HFFc6 (cell line): ENCODE measurements at places on chromosomes 4 and X. TPM values are rescaled to one million over a fixed set of nuclear protein-coding genes. Genes with fewer than 3 reads are reported as not detected.

The PDE5A gene
- 11.7 to 21.1 TPM (median 17.7 TPM) in 3 replicates for total RNA-seq

- no peaks in the 10 kb centered on the region for H3K36me3 ChIP-seq
- no peak overlapping the region for H3K4me3 ChIP-seq
- no peak overlapping the region for H3K27ac ChIP-seq
These were observed 124.2 kb upstream of the MSX1 start for GRCh38 chr4:4735136-4735750.

DNA sequence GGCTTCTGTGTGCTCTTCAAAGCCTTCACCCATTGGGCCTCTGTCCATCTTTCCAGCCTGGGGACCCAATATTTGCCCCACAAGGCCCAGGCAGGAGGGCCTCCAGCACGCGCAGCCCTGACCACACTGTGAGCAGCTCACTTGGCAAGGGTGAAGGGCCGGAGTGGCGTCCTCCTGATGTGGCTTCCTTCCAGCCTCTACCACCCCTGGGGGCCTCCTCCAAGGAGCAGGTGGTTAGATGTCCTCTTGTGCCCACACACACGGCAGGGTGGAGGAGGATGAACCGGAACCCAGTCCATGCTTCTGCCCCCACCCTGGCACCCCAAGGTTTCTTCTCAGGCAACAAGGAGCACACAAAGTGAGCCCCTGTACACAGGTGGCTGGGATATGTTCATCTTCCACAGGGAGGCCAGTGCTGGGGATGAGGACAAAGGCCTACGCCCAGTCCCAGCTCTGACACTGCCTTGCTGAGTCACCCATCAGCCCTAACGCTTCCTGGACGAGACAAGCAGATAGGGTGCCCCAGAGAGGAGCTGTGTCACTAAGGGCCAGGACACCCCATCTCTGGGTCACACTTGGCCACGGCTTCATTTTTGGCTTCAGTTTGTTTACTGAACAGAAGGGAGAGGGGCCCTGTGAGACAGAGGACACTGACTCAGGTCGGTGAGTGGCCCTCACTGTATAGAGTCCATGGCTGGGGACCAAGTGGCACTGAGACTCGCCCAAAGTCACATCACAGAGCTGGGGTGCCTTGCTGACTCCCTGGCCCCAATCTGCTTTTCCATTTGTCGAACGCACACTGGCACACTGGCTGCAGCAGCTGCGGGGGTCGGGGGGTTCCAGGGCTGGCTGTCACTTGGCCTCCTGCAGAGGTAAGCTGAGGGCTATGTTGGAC lies 1.9 kb downstream of the UBL4A start:
- peak overlapping the region; percentile 46 for H3K27ac ChIP-seq
- peaks cover 7% of the 10 kb centered on the region for H3K4me1 ChIP-seq
- H3K4me3 ChIP-seq, result peak overlapping the region; percentile 72; the same call in 1 of the 2 replicates
- H3K36me3 ChIP-seq, result no peaks in the 10 kb centered on the region; the same call in 1 of the 2 replicates
- DNase-seq, result peak; percentile 24

The AMOT gene
- total RNA-seq, result 0.02 to 0.24 TPM (median 0.15 TPM) in 3 replicates

The LARP1B gene
- total RNA-seq, result 11.1 to 12.3 TPM (median 11.1 TPM) in 3 replicates

GRCh38 chrX:134570899-134571298 lies 87.4 kb downstream of the PLAC1 start:
- H3K36me3 ChIP-seq, result no peaks in the 10 kb centered on the region
- H3K27me3 ChIP-seq, result no peaks in the 10 kb centered on the region
- no peak overlapping the region for H3K4me3 ChIP-seq
- H3K4me1 ChIP-seq, result peaks cover 49% of the 10 kb centered on the region

DNA sequence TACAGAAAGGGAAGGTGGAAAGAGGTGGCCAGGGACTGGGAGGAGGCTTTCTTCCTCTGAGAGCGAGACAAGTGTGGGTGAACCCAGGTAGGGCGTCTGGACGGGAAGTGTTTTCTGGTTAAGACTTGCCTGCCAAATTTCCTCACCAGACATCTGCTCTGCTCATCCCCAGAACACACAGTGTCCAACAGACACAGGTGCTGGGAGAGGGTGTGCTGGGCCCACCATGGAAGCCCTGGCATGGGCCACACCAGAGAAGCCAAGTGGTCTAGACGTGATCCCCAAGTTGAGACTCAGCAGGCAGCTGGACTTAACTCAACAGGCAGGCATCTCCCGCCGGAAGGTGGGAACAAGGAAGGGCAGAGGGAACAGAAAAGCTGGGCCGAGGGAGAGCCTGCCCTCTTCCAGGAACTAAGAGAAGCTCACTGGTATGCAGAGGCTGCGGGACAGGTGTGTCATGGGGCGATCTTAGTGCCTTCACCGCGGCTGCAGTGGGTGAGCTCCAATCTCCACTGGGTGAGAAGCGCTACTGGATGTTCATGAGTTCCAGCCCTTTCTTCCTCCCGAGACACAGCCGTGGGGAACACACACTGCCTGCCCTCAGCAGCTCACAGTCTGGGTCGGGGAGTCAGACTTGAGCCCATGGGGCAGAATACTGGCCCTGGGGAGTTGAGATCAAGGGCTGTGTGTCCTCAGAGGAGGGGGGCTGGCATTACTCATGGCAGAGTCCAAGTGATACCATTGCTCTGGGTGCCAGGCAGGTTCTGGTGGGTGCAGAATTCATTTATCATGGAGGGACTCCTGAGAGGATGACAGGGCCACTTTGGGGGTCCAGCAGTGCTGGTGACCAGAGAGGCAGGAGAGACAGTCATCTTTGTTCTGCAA lies 110.2 kb downstream of the CPZ start:
- no peak overlapping the region for H3K27ac ChIP-seq
- DNase-seq, result no peak
- no peaks in the 10 kb centered on the region for H3K4me1 ChIP-seq

- peaks cover 9% of the 10 kb centered on the region for H3K4me1 ChIP-seq
- H3K27me3 ChIP-seq, result peaks cover 35% of the 10 kb centered on the region
- H3K4me3 ChIP-seq, result no peak overlapping the region
- no peaks in the 10 kb centered on the region; the same call in 1 of the 2 replicates for H3K36me3 ChIP-seq
These were observed 36.9 kb upstream of the ADRA2C start for GRCh38 chr4:3729188-3729881.

The GPAT3 gene
- total RNA-seq, result 0.82 to 1.3 TPM (median 0.85 TPM) in 3 replicates

The NLRP2B gene
- total RNA-seq, result not detected in 3 replicates

DNA sequence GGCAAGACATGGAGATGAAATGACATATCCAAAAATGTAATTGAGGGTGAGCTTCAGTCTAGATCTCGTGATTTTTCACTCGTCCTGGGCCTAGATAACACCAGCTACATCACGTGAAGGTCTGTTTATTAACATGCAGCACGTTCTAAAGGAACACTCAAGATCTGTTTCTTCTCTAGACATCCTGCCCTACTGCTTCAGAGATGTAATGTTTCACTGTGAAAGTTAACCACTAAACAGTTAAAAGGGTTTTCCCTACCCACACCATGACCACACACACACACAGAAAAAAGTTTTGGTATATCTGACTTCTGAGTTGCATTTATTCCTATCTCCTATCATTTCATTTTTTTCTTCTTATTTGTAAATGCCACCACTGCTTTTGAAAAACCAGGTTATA lies 52.3 kb upstream of the SMIM31 start:
- no peaks in the 10 kb centered on the region; the same call in 1 of the 2 replicates for H3K36me3 ChIP-seq
- DNase-seq, result no peak
- H3K27me3 ChIP-seq, result no peaks in the 10 kb centered on the region
- no peaks in the 10 kb centered on the region for H3K4me1 ChIP-seq

- H3K4me3 ChIP-seq, result no peak overlapping the region
- H3K4me1 ChIP-seq, result no peaks in the 10 kb centered on the region
- 0 out of 2 replicates have a peak, but pooled peaks cover 6% of the 10 kb centered on the region for H3K36me3 ChIP-seq
- DNase-seq, result no peak
These were observed 106.8 kb downstream of the STOX2 start for GRCh38 chr4:184011826-184012380.

The CHRNA9 gene
- total RNA-seq, result 0.13 TPM in 1 of 3 replicates, not detected in the others

DNA sequence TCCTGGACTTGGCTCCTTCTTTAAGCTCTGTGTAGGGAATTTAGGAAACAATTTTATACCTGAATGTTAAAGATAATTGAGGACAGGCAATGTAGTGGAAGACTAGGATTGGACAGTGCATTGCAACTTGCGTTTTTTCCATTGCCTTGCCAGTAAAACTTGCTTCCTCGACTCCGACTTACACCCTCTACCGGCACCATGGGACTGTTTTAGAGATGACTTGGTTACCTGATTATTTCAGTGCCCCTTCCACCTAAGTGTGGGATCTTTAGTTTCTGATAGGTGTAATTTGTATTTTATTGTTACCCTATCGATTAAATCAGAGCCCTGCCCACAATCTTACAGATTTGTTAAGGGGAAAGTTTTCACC lies 1.2 kb downstream of the PRPS1 start:
- H3K27me3 ChIP-seq, result no peaks in the 10 kb centered on the region
- DNase-seq, result no peak
- H3K4me1 ChIP-seq, result peaks cover 39% of the 10 kb centered on the region
- peak overlapping the region; percentile 94 for H3K4me3 ChIP-seq
- H3K36me3 ChIP-seq, result no peaks in the 10 kb centered on the region

GRCh38 chr4:82818664-82819662 lies 20.4 kb upstream of the SCD5 start:
- no peak overlapping the region for H3K4me3 ChIP-seq
- H3K27ac ChIP-seq, result no peak overlapping the region
- peaks cover 3% of the 10 kb centered on the region for H3K27me3 ChIP-seq
- peaks cover 30% of the 10 kb centered on the region for H3K4me1 ChIP-seq

DNA sequence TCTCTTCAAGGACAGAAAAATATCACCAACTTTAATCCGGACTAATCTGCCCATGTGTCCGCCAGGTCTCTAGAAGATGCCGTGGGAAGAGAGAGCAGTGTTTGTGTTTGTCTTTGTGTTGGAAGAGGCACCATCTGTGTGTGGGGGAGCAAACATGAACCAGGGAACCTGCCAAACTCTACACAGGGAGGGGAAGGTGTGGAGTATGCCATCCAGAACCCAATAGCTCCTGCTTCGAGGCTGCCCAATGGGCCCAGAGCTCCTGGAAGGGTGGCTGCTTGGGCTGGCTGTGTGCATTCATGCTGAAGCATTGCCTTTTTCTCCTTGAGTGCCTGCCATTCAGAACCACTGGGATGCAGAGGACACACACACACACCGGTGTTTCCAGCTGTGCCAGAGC lies 536.2 kb downstream of the MID1IP1 start:
- no peak for DNase-seq
- H3K27ac ChIP-seq, result no peak overlapping the region
- no peaks in the 10 kb centered on the region; the same call in 1 of the 2 replicates for H3K27me3 ChIP-seq
- no peaks in the 10 kb centered on the region for H3K4me1 ChIP-seq

- no peak for DNase-seq
- no peaks in the 10 kb centered on the region for H3K4me1 ChIP-seq
- H3K27ac ChIP-seq, result no peak overlapping the region
- H3K36me3 ChIP-seq, result no peaks in the 10 kb centered on the region
These were observed 449.1 kb downstream of the FAM133A start for GRCh38 chrX:94123062-94123461.

DNA sequence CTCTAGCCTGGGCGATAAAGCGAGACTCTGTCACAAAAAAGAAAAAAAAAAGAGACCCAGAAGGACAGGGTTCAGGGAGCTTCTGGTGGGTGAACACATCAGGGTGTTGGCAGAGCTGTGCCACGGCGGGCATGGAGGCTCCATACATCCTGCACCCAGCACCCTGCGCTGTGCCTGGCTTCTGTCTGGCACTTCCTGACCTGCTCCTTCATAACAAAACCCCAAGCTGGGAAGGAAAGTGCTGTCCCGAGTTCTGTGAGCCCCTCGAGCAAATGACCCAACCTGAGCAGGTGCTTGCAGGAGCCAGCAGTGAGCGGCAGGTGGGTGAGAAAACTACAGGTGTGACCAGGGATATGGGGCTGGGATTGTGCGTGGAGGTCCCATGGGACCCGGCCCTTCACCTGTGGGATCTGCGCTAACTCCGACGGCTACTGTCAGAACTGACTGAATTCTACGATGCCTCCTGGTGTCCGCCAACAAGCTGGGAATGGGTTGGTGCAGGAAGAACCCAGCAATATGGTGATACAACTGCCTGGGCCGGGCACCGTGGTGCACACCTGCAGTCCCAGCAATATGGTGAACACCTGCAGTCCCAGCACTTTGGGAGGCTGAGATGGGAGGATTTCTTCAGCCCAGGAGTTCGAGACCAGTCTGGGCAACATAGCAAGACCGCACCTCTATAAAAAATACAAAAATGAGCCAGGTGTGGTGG lies 18.9 kb downstream of the ASMTL start:
- no peak for DNase-seq
- H3K4me3 ChIP-seq, result no peak overlapping the region
- no peak overlapping the region for H3K27ac ChIP-seq
- no peaks in the 10 kb centered on the region for H3K4me1 ChIP-seq

- peaks cover 19% of the 10 kb centered on the region for H3K4me1 ChIP-seq
- no peak overlapping the region for H3K4me3 ChIP-seq
- peaks cover 2% of the 10 kb centered on the region for H3K27me3 ChIP-seq
- no peak for DNase-seq
- H3K36me3 ChIP-seq, result peaks cover 18% of the 10 kb centered on the region
- no peak overlapping the region for H3K27ac ChIP-seq
These were observed 142.0 kb downstream of the CAMK2D start for GRCh38 chr4:113619526-113619925.

- H3K27ac ChIP-seq, result no peak overlapping the region
- no peaks in the 10 kb centered on the region for H3K36me3 ChIP-seq
- no peak overlapping the region for H3K4me3 ChIP-seq
These were observed 37.9 kb upstream of the NKAP start for GRCh38 chrX:119981286-119982070.

GRCh38 chr4:7902101-7902553 lies 37.5 kb downstream of the AFAP1 start:
- peaks cover 1% of the 10 kb centered on the region for H3K27me3 ChIP-seq
- no peak for DNase-seq
- peak overlapping the region; percentile 91 for H3K27ac ChIP-seq
- H3K36me3 ChIP-seq, result peaks cover 56% of the 10 kb centered on the region
- H3K4me1 ChIP-seq, result peaks cover 100% of the 10 kb centered on the region

DNA sequence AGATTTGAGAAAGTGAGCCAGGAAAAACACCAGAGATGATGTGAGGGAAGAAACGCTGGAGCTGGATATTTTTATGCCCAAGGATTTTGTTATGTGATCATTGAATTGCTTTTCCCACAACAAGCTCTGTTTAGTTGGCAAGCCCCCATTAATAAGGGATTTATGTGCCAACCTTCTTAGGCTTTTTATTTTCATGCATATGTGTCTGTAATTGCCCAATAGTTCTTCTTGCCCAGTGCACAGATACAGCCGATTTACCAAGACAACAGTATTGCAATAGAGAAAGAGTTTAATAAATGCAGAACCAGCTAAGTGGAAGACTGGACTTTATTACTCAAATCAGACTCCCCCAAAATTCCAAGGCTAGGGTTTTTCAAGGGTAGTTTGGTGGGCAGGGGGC lies 57.7 kb downstream of the TRIM2 start:
- peaks cover 27% of the 10 kb centered on the region for H3K4me1 ChIP-seq
- no peaks in the 10 kb centered on the region for H3K27me3 ChIP-seq
- H3K36me3 ChIP-seq, result peaks cover 8% of the 10 kb centered on the region; the same call in 1 of the 2 replicates
- H3K4me3 ChIP-seq, result no peak overlapping the region
- no peak for DNase-seq

GRCh38 chr4:23382879-23383278 lies 507.0 kb downstream of the PPARGC1A start:
- no peak for DNase-seq
- H3K27me3 ChIP-seq, result no peaks in the 10 kb centered on the region; the same call in 1 of the 2 replicates
- H3K27ac ChIP-seq, result no peak overlapping the region
- no peaks in the 10 kb centered on the region for H3K4me1 ChIP-seq
- H3K4me3 ChIP-seq, result no peak overlapping the region

The CENPVL2 gene
- total RNA-seq, result not detected in 3 replicates

GRCh38 chr4:113575401-113575800 lies 186.1 kb downstream of the CAMK2D start:
- peaks cover 42% of the 10 kb centered on the region for H3K36me3 ChIP-seq
- H3K27me3 ChIP-seq, result peaks cover 1% of the 10 kb centered on the region; the same call in 1 of the 2 replicates
- peak overlapping the region; percentile 59 for H3K27ac ChIP-seq
- peak overlapping the region; percentile 38; the same call in 1 of the 2 replicates for H3K4me3 ChIP-seq

- H3K36me3 ChIP-seq, result no peaks in the 10 kb centered on the region
- H3K4me1 ChIP-seq, result no peaks in the 10 kb centered on the region
- H3K27me3 ChIP-seq, result peaks cover 15% of the 10 kb centered on the region; the same call in 1 of the 2 replicates
- DNase-seq, result no peak
- no peak overlapping the region for H3K4me3 ChIP-seq
These were observed 2.5 kb downstream of the GABRQ start for GRCh38 chrX:152640034-152640818.
